Anterior cingulate cortex (tissue), 58 donors: ENCODE measurements at places on chromosomes 3 and 15.

DNA sequence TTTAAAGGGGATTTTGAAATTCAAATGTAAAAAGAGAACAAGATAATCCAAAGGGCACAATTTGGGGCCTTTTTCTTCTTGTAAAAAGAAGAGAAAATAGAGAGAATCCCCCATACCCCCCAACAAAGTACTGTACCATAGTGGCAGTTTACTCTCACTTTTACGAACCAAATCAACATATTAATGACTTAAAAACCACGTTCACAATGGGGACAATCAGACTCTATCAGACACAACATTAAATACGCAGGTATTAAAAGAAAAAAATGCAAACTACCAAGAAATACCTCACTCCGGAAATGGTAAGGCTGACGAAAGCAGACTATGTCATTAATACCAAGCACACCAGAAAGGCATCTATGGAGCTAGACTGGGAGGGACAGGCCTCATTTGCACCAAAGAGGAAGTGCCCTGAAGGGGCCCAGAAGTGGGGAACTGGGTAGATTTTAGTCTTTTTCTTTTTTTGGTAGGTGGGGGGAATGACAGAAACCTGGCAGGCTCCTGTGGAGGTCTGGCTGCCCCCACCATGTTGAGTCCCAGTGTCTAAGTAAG is 134.3 kb downstream of the TIGIT start:
- DNase-seq, result no peak

- no peak for DNase-seq
Measured at GRCh38 chr15:93438310-93438709, 349.3 kb upstream of the RGMA start.

DNA sequence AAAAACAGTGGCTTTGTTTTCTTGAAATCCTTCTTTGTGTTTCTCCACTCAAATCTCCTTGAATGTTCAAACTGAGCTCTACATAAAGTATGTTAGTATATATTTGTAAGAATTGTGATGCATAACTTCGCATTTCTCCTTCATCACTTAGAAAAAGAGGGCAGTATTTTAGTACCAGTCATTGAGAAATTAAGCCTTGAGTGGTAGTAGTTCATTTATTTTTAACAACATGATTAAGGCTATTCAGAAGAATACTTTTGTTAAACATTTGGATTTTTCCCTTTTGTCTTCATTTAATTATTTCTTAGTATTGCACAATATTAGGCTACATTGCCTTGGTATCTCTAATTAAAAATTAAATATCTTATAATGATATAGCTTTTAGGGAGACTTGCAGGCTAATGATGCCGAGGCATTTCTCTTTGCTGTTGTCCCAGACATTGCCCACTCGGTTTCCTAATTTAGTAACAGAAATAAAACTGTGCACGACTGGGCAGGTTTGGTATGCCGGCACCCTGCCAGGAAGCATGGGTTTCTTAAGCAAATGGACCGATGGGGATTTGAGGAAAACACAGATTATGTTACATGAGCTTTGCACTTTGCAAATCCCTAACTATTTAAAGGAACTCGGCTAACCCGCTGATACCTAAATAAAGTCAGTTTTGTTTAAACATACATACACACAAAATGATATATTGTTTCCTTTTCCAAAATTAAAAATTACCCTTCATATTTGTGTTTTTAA is 54.7 kb downstream of the LRRC28 start:
- DNase-seq, result no peak

- no peak for DNase-seq
Measured at GRCh38 chr3:135513106-135514059, 452.1 kb upstream of the PPP2R3A start.

GRCh38 chr15:78567531-78567930 is 2.2 kb downstream of the CHRNA5 start:
- DNase-seq, result no peak

- no peak for DNase-seq
Measured at GRCh38 chr15:39792844-39793335, 10.2 kb upstream of the FSIP1 start.

DNA sequence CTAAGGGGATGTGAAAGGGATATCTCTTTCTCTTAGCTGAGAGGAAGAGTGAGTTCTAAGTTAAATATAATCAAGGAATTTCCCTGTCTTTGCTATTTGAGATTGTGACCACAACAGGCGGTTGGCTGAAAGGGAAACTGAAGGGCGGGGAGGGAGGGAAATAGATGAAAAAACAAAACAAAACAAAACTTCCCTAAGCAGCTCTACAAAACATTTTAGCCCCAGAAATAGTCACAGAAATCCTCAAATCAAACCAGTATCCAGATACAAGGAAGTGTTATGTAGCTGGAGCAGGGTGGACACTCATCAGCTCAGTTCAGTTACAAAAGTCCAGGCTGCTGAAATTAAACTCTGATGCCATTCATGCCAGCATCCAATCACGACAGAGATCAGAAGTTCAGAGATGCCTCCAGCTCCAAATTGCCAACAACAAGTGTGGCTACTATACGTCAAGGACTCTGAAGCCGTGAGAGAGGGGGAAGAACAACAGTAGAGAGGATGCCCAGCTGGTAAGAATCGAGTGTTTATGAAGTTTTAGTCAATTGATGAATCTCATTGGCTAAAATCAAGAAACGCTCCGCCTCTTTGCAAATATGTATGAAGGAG is 319 bp upstream of the TP63 start:
- no peak for DNase-seq

GRCh38 chr15:78761020-78761419 is 50.2 kb downstream of the ADAMTS7 start:
- DNase-seq, result no peak

DNA sequence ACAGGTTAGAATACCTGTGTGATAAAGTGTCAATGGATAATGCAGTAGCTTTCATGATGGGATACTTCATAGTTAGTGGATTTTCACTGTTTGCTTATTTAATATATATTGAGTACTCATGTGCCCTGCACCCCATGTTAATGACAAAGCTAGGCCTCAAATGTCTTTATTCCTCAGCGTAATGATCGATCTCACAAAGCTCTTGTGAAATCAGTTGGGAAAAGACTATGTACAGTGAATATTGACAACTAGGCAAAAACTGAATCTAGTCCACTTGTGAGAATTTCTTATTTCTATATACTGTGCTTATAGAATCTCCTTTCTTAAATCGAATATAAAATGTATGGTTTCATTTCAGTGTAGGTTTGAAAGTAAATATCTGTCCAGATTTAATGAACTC is 17.9 kb downstream of the SMC4 start:
- no peak for DNase-seq

DNA sequence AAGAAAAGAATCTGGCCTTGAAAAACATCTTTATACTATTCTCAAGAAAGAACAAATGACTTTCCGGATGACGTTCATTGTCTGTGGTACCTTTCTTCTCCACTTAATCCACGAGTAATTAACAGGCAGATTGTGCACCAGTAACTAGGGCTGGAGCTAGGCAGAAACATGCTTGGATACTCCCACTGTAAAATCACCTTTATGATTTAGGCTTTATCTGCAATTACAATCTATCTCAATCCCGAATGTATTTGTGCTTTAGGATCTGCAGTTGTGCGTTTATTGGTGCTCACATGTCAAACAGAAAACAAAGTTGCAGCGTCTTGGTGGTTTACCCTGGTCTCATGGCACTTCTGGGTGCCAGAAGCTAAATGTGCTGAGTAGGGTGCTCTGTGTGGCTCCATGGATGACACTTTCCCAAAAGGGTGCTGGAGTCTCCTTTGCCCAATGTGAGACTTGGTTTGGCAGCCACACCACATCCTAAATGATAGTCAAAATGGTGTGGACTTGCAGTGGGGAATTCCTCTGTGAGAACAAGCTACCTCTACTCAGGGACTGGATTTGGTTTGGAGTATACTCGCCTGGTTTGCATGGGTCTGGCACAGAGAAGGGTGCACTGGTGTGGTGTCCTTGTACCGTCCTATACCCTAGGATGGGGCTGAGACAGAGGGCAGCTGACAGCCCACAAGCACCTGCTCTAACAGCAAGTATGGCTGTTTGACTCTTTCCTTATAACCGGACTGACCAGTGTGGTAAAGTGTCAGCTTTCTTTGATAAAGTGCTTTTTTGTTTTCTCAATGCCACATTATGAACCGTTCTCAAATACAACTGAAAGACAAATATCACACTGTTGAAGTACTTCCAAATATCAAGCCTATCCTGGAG is 7.7 kb downstream of the SERP1 start:
- no peak for DNase-seq

DNA sequence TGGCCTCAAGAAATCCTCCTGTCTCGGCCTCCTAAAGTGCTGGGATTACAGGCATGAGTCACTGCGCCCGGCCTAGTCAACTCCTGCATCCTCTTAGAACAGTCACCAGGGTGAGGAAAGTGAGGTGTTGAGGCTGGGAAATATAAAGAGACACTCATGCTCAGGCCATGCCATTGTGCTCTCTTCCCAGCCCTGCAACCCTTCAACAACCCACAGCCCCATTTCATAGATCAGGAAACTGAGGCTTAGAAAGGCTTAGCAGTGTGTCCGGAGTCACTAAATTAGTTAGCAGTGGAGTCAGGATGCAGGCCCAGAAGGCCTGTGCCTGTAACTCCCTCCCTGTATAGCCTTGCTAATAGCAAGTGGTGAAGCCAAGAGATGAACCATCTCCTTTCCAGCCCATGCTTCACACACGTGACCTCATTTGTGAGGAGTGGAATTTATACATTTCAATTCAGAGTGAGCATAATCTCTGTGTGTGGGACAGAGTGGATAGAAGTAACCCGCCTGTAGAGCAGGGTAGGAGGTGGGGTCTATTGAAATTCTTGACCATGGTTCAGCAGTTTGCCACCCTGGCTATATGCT is 51.7 kb upstream of the USP3 start:
- no peak for DNase-seq

DNA sequence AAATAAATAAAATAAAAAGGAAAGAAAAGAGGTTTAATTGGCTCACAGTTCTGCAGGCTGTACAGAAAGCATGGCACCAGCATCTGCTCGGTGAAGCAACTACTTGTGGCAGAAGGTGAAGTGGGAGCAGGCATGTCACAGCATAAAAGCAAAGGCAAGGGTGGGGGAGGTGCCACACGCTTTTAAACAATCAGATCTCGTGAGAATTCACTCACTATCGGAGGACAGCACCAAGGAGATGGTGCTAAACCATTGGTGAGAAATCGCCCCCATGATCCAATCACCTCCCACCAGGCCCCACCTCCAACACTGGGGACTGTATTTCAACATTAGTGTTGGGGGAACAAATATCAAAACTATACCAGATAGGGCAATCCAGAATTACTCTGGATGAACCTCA is 15.3 kb downstream of the SCG3 start:
- no peak for DNase-seq

- no peak for DNase-seq
Measured at GRCh38 chr15:91021516-91022074, 799 bp downstream of the VPS33B start.

DNA sequence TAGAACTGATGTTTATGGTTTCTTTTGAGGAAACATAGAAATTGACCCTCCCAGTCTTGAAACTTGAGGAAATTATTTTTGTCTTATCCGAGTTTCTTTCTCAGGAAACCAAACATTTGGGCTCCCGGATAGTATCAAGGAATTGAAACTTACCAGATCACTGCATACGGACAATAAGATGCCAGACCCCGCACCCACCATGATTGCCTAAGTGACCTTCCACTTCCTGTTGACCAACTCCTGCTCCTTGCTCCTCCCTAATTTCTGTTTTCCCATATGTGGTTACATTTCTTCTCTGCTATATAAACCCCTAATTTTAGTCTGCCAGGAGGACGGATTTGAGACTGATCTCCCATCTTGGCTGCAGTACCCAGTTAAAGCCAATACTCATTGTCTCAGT is 118.4 kb upstream of the TPRG1 start:
- no peak for DNase-seq

- no peak for DNase-seq
Measured at GRCh38 chr3:139944256-139944910, 9.4 kb downstream of the CLSTN2 start.

DNA sequence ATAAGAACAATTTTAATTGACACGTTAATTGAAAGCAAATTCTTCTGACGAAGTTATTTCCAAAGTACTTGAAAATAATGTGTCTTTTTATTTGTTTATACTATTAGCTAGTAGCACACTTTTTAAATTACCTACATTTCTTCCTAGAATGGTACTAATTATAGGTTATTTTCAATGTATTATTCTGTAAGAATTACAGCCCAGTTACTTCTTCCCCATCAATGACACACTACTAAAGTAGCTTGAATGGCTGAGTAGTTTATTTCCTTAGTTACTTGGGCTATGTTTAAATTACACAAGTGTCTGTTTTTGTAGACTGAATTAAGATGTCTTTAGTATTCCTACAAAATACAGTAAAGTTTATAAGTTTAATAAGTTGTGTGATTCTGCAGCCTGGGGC is 217.6 kb upstream of the IL12A start:
- no peak for DNase-seq

- DNase-seq, result no peak
Measured at GRCh38 chr3:84140631-84141030, 818.2 kb upstream of the CADM2 start.

DNA sequence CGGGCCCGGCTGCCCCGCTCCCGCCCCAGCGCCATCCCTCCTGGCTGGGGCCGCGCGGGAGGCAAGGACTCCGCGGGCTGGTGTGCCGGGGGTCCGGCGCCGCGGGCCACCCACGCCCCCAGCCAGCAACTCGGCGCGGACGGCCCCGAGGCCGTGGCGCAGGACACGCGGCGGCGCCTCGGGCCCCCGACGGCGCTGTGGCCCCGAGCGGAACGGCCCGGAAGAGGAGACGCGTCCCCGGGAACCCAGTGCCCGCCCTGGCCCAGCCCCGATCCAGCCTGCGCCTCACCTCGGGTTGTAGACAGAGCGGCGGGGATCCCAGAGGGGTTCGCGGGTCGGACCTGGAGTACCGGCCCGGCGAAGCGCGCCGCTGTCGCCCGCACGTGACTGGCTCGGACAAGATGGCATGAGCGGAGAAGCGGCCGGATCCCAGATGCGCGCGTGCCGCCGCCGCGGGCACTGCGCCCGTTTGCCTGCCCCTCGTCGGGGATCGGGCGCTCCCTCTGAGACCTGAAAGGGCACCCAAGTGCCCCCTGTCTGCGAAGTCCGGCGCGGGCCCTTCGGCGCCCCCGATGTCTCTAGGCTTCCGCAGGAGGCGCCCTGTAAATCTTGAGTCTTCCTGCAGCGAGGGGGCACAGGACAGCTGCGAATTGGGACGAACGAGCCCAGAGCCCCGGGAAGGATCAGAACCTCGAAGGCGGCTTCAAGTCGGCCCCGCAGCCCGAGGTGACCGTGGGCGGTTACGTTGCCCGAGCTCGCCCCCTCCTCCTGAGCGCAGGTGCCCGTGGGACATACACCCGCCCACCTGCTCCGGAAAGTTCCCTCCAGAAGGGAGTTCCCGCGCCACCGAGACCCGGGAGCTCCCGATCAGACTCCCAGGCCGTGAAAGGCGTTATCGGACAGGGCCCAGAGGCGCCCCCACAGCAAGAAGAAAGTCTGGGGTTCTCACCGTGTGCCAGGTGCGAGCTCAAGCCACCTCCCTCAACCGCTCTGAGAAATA is 598 bp upstream of the SFMBT1 start:
- peak; percentile 20 for DNase-seq

DNA sequence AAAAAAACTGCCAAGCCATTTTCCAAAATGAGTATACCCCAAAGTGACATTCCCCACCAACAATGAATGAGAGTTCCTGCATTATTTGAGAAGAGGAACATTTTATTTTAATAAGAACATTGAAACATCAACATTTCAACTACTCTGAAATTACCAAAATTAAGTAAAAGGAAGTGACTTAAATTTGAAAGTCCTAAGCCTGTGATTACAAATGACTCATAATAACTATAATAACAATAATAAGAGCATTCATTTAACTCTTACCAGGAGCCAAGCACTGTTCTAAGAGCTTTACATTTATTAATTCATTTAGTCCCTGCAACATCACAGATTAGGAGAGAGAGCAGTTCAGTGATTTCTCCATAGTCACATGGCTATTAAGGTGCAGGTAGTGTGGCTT is 32.4 kb downstream of the LRRC28 start:
- DNase-seq, result no peak
